RPMI7951 (cell line): ENCODE measurements at places on chromosomes 2 and 18. TPM values are rescaled to one million over a fixed set of nuclear protein-coding genes. Genes with fewer than 3 reads are reported as not detected.

The ABHD1 gene
- total RNA-seq = 0.12 TPM in 1 of 2 replicates, not detected in the other

GRCh38 chr2:28709101-28709500, 42.5 kb upstream of the PPP1CB start:
- DNase-seq = peak; percentile 56

- DNase-seq = peak; percentile 84
These were observed 366.9 kb downstream of the OSR1 start for GRCh38 chr2:18991177-18992168.

DNA sequence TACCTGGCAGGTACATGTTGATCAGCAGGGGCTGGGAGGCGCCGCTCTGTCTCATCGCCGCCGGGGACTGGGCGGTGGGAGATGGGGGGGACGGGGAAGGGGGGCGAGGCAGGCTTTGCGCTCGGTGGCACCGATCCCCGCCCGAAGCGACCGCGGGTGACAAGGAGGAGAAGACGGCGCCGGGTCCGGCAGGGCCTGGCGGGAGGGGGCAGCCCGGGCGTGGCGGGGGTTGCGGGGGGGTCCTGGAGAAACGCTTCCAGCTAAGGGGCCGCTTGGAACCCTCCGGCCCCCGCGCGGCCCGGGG, at the start of gene FEV:
TSS of gene FEV (minus strand) at position 164 of the 304 bp plus-strand sequence. CDS start at position 55, 109 bp downstream.
- no peak for DNase-seq
